Stimulated activated CD8-positive, alpha-beta memory T cell treated with anti-CD3 and anti-CD28 coated beads, Interleukin-4, amount 100 ng/mL, for 4 hours (primary cell): ENCODE measurements at places on chromosomes 2 and 18.

GRCh38 chr2:215465256-215465655, 29.4 kb upstream of the FN1 start:
- no peak for DNase-seq

DNA sequence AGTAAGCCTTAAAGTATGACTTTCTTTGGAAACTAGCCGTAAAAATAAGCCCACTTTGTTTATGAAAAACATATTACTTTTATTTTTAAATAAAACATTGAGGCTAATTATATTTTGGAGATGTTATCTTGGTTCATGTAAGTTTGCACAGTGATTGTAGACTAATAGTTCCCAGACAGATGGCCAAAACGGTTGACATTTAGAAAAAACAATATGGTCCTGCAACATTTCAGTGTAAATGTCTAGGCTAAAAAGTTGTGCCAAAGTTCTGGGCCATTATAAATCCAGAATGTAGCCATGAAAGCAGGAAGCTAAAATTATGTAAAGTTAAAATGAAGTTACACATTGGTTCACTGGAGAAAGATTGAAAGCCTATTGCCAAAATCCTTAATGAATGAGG, 43.6 kb downstream of the SLC5A7 start:
- DNase-seq = no peak

GRCh38 chr2:73266061-73266901, 18.0 kb downstream of the FBXO41 start:
- no peak for DNase-seq

DNA sequence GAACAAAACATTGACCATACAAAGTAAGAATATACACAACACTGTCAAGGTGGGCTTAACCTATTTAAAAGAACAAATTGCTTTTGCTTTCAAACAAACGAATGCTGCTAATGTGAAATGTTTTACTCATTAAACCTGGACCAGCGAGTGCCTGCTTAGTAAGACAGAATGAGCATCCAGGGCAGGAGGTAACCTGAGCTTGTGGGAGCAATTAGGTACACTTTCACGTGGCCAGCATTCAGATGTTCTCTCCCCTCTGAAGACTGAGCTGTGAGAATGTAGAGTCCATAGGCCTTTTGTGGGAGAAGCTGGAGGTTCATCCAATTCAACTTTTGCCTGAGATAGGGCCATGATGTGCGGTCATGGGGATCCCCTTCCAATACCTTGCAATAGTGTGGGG, 266.5 kb downstream of the TSN start:
- DNase-seq = no peak

GRCh38 chr2:228507231-228507824, 325.8 kb upstream of the SPHKAP start:
- DNase-seq = no peak

DNA sequence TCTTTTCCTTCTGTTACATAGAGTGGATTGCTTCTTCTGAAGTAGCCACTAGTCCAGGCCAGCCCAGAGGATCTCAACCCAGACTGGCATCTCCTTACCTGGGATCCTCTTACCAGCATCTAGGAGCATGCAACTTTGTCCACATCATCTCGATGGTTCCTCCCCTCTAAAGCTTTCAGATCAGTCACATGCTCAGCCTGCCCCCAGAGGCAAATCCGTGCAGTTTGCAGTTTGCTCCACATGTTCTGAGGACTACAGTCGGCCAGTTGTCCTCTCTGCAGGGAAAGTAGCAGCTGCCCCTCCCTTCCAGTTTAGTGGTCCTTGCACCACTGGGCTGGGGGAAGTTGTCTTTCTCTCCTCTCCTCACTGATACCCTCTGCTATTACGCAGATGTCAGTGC, 259.8 kb upstream of the APCDD1 start:
- DNase-seq = no peak

DNA sequence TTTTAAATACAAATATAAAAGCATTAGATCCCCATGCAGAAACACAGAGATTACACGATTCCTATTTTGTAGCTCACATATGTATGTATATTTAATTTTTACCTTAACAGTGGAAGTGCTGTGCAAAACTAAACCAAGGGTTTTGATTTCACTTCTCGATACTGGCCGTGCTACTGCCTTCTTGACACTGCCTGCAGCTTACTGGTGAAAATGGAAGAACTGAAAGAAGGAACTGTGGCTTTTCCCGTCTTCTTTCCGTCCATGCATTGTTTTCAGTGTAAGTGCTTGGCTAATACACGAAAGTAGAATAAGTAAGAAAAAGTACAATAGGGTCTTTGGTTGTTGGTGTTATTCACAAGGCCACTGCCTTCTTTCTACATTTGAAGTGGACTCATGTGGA, 129.5 kb downstream of the NDUFA10 start:
- DNase-seq = no peak

DNA sequence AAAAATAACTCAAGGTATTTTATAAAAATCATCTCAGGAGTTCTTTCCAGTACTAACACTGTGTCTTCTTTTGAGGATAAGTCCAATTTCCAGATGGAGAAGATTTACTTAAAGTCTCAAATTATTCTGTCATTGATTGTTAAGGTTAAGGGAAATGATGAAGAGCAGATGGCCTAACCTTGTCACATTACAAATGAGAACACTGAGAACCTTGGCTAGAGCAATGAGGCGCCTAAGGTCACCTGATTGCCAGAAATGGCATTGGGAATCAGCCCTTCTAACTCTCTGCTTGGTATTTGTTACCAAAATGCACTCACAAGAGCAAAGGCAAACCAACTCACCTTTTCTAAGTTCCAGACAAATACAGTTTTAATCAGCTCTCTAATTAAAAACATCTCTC, 835.1 kb downstream of the RNF144A start:
- DNase-seq = no peak

- DNase-seq = no peak
Measured at GRCh38 chr18:78410094-78410786, 569.4 kb upstream of the SALL3 start.

GRCh38 chr2:187956906-187957534, 334.7 kb upstream of the GULP1 start:
- DNase-seq = no peak

- no peak for DNase-seq
Measured at GRCh38 chr18:57328665-57329064, 23.7 kb upstream of the ST8SIA3 start.
